ENCODE measurements at places on chromosomes 12 and 14. TPM values are rescaled to one million over a fixed set of nuclear protein-coding genes. Genes with fewer than 3 reads are reported as not detected.
A peak's percentile ranks its signal among the peaks of the same experiment; 100 is the strongest.

- H3K4me3 ChIP-seq = no peak overlapping the region
- peaks cover 2% of the 10 kb centered on the region for H3K4me1 ChIP-seq
- H3K27ac ChIP-seq = peak overlapping the region; percentile 47
Observed at GRCh38 chr12:52884526-52885293, 20.2 kb downstream of the KRT8 start.

DNA sequence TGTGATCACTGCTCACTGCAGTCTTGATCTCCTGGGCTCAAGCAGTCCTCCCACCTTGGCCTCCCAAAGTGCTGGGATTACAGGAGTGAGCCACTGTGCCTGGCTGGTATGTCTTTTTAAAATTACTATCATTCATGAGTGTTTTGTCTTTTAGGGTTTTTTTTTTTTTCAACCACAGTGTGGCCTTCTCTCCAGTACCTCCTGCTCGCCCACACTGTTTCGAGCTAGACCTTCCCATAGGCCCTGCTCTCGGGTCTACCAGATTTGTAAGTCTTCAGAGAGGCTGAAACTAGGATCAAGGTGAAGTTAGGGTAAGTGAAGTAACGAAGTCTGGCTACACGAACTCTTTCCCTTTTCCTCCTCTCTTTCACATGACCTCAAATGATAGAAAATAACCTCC lies 1.5 kb downstream of the BIN2 start:
- no peaks in the 10 kb centered on the region for H3K36me3 ChIP-seq
- H3K27ac ChIP-seq = peak overlapping the region; percentile 84
- no peak overlapping the region for H3K4me3 ChIP-seq
- H3K4me1 ChIP-seq = peaks cover 8% of the 10 kb centered on the region

DNA sequence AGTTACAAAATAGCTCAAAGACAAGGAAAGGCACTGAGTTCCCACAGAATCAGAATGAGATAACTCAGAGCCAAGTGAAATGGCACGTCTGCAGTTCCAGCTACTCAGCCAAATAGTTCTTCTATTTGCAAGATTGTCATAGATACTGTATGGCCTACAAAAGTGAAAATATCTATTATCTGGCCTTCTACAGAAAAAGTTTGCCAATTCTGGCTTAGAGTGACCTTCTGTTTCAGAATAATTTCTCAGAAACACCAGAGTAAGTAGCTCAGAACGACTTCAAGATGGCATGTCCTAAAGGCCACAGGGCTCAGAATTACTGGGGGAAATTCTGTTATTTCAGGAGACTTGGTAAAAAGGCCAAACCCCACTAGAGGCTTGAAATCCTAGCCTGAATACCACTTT lies 10.7 kb upstream of the RTRAF start:
- no peak overlapping the region for H3K4me3 ChIP-seq
- no peaks in the 10 kb centered on the region for H3K27me3 ChIP-seq
- DNase-seq = no peak
- H3K36me3 ChIP-seq = no peaks in the 10 kb centered on the region

DNA sequence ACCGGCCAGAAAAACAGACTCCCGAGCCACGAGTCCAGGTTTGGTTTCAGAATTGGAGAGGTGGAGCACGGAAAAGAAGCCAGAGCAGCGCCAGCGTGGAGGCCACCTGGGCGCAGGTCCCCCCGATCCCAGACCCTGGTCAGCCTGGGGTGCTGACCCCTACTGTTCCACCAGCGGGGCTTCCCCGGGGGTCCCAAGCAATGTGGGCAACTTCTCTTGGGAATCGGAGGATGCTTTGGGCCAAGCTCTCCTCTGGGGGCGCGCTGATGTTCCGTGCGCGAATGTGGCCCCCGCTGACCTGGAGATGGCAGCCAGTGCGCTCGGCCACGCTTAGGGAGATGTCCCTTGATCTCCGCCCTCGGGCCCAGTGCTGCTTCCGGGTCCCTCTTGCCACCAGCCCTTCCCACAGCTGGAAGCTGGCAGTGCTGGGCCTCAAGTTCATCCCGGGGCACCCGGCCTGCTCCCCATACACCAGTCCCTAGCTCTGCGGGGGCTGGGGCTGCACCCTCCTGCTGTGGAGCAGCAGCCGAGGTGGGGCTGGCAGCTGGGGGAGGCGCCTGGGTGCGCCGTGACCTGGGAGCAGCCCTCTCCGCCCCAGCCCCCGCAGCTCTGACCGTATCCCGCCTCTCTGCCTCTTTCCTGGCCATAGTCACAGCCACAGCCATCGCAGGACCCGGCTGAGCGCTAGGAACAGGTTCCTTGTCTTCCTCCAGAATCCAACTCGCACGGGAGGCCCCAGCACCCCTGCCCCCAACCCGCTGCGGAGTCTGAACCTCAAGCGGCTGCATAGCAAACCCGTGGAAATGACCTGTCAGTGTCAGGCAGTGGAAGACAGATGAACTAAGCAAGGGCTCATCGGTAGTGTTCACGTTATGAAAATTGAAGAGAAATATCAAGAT lies 91.2 kb downstream of the RCOR1 start:
- peak; percentile 79 for DNase-seq
- peak overlapping the region; percentile 45 for H3K4me3 ChIP-seq

GRCh38 chr12:88253371-88253978 lies 111.4 kb downstream of the TMTC3 start:
- no peak overlapping the region for H3K4me3 ChIP-seq
- H3K27me3 ChIP-seq = no peaks in the 10 kb centered on the region
- H3K36me3 ChIP-seq = no peaks in the 10 kb centered on the region
- no peaks in the 10 kb centered on the region for H3K4me1 ChIP-seq

GRCh38 chr12:124747426-124748161 lies 116.1 kb downstream of the SCARB1 start:
- no peak overlapping the region for H3K27ac ChIP-seq
- no peaks in the 10 kb centered on the region for H3K27me3 ChIP-seq
- H3K36me3 ChIP-seq = no peaks in the 10 kb centered on the region
- no peak overlapping the region for H3K4me3 ChIP-seq

GRCh38 chr14:52026901-52027300 lies 37.6 kb downstream of the RTRAF start:
- no peaks in the 10 kb centered on the region for H3K4me1 ChIP-seq
- H3K27me3 ChIP-seq = no peaks in the 10 kb centered on the region
- no peak overlapping the region for H3K4me3 ChIP-seq
- no peak overlapping the region for H3K27ac ChIP-seq

GRCh38 chr14:92391726-92392125 lies 68.8 kb downstream of the SLC24A4 start:
- no peak overlapping the region for H3K27ac ChIP-seq
- no peak for DNase-seq
- H3K4me3 ChIP-seq = no peak overlapping the region
- H3K27me3 ChIP-seq = no peaks in the 10 kb centered on the region
- H3K4me1 ChIP-seq = no peaks in the 10 kb centered on the region
- H3K36me3 ChIP-seq = no peaks in the 10 kb centered on the region

GRCh38 chr12:8527250-8528130 lies 13.2 kb downstream of the CLEC4E start:
- H3K4me3 ChIP-seq = no peak overlapping the region
- no peaks in the 10 kb centered on the region for H3K4me1 ChIP-seq
- no peaks in the 10 kb centered on the region for H3K27me3 ChIP-seq
- DNase-seq = no peak
- no peaks in the 10 kb centered on the region for H3K36me3 ChIP-seq
- H3K27ac ChIP-seq = no peak overlapping the region

- H3K4me3 ChIP-seq = peak overlapping the region; percentile 80
- peaks cover 28% of the 10 kb centered on the region for H3K4me1 ChIP-seq
- no peaks in the 10 kb centered on the region for H3K27me3 ChIP-seq
Observed at GRCh38 chr12:46382408-46382963, 9.9 kb upstream of the SLC38A2 start.

GRCh38 chr12:95700316-95700785 lies 90.2 kb downstream of the NTN4 start:
- DNase-seq = no peak
- no peak overlapping the region for H3K4me3 ChIP-seq
- H3K36me3 ChIP-seq = no peaks in the 10 kb centered on the region
- H3K27ac ChIP-seq = no peak overlapping the region

DNA sequence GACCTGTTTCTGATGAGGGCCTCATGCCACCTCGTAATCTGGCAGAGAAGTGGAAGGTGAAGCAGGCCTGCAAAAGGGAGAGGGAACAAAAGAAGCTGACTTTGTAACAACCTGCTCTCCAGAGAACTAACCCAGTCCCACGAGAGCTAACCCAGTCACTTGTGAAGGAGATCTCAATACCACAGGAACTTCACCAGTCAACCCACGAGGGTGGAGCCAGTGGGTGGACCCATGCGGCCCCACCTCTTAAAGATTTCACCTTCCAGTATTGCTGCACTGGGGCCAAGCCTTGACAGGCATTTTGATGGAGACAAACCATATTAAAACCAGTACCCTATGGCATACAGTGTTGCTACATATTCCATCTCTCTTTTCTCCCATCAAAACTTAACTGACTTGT lies 55.1 kb downstream of the SERPINA10 start:
- H3K27ac ChIP-seq = no peak overlapping the region
- DNase-seq = no peak
- H3K4me1 ChIP-seq = no peaks in the 10 kb centered on the region
- no peaks in the 10 kb centered on the region for H3K27me3 ChIP-seq
- no peak overlapping the region for H3K4me3 ChIP-seq

DNA sequence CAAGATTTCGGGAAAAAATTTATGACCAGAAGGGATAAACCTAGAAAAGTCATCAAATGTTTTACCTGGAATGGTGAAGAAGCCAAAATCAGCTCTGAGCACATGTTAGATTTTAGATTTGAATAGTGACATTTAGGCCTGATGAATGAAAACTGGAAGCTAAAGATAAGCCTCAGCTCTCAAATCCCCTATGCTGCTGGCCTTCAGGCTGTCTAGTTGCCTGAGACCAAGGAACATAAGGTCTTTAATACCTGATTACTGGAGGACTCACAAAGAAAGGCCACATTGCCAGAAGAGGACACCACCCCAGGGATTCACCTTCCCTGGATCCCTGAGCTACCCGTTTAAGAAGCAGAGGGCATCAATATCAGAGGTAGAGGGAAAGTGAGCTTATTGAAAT lies 56.6 kb downstream of the BCL2L14 start:
- H3K4me3 ChIP-seq = no peak overlapping the region
- peaks cover 42% of the 10 kb centered on the region for H3K36me3 ChIP-seq
- H3K4me1 ChIP-seq = no peaks in the 10 kb centered on the region
- no peaks in the 10 kb centered on the region for H3K27me3 ChIP-seq

- H3K4me3 ChIP-seq = no peak overlapping the region
- H3K27me3 ChIP-seq = no peaks in the 10 kb centered on the region
- no peak overlapping the region for H3K27ac ChIP-seq
- no peaks in the 10 kb centered on the region for H3K36me3 ChIP-seq
- H3K4me1 ChIP-seq = no peaks in the 10 kb centered on the region
- no peak for DNase-seq
Observed at GRCh38 chr12:13749389-13749788, 232.0 kb downstream of the GRIN2B start.

DNA sequence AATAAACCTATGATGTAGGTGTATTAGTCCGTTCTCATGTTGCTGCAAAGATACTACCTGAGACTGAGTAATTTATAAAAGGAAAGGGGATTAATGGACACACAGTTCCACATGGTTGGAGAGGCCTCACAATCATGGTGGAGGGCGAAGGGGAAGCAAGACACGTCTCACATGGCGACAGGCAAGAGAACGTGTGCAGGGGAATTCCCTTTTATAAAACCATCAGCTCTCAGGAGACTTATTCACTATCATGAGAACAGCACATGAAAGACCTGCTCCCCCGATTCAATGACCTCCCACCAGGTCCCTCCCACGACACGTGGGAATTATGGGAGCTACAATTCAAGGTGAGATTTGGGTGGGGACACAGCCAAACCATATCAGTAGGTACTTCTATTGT lies 58.7 kb upstream of the DICER1 start:
- H3K4me3 ChIP-seq = no peak overlapping the region
- H3K36me3 ChIP-seq = no peaks in the 10 kb centered on the region
- no peaks in the 10 kb centered on the region for H3K4me1 ChIP-seq

DNA sequence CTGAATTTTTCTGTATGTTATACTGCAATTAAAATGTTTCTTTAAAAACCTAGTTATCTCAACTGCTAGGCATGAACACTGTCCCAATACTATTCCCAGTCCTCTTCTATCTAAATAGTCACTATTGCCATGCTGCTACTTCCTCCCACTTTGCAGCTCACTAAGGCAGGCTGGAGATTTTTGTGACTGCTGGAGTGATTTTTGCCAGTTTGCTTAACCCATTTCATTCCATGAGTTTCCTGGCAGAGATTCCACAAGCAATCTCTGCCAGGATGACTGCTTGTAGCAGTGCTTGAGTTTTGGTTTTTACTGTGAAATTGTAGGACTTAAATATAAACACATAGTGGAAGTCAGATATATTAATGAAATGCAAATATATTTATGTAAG lies 80.8 kb downstream of the BHLHE41 start:
- H3K27ac ChIP-seq = no peak overlapping the region
- no peaks in the 10 kb centered on the region for H3K4me1 ChIP-seq
- no peak for DNase-seq
- no peak overlapping the region for H3K4me3 ChIP-seq
- no peaks in the 10 kb centered on the region for H3K27me3 ChIP-seq

DNA sequence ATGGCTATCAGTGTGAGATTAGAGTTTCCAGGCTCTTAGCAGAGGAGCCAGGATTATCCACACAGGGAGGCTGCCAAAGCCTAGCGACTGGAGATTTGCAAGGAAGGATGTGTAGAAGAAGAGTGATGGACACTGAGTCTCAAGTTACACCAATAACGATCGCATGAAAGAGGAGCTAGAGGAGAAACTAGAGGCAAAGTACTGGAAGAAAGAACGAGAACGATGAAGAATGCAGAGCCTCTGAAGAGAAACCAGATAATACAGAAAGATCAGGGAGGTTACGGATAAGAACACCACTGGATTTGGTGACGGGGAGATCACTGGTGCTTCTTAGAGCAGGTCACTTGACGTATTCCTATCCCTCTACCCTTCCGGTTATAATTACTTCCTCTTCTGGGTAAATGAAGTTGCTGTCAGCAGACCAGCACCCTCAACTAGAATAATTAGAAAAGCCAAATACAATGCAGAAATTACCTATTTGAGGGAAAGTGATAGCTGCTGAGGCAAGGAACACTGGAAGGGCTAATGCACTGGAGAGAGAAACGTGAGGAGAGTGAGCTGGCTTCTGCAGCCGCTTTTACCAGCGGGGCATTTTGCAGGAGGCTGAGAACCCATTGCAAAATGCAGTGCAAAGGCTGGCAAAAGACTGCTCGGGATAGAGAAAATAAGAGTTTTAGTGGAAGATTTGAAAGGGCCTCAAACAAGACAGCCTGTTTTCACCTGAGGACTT lies 93.1 kb upstream of the HIF1A start:
- no peaks in the 10 kb centered on the region for H3K27me3 ChIP-seq
- H3K4me3 ChIP-seq = no peak overlapping the region
- H3K27ac ChIP-seq = peak overlapping the region; percentile 5
- no peaks in the 10 kb centered on the region for H3K36me3 ChIP-seq
- no peak for DNase-seq

DNA sequence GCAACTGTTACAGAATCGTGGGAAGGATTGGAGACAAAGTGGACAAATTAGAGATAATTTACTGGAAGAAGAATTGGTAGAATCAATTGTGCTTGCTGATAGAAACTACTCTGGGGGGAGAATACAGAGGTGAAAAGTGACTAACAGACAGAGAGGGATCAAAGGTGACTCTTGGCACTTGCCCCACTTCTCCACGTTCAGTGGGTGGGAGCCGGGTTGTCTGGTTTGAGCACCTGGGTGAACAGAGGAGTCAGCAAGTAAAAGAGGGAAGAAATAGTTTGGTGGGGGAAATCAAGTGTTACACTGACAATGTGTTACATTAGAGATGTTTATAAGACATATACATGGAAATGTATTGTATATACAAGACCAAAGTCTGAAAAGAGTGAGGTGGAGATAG lies 69.1 kb downstream of the PPP2R5E start:
- no peaks in the 10 kb centered on the region for H3K27me3 ChIP-seq
- no peak for DNase-seq
- no peak overlapping the region for H3K4me3 ChIP-seq
- H3K27ac ChIP-seq = no peak overlapping the region

The USP44 gene
- 2.9 TPM for total RNA-seq

The HOXC4 gene
- 1.6 TPM for total RNA-seq

The PSMC1 gene
- total RNA-seq = 38.8 TPM

The BRI3BP gene
- 13.2 TPM for total RNA-seq

The TMEM132D gene
- total RNA-seq = 0.27 TPM

The C12orf56 gene
- not detected for total RNA-seq

The DCAF5 gene
- 38.7 TPM for total RNA-seq
